ENCODE measurements at places on chromosomes 6 and 20. TPM values are rescaled to one million over a fixed set of nuclear protein-coding genes. Genes with fewer than 3 reads are reported as not detected.

DNA sequence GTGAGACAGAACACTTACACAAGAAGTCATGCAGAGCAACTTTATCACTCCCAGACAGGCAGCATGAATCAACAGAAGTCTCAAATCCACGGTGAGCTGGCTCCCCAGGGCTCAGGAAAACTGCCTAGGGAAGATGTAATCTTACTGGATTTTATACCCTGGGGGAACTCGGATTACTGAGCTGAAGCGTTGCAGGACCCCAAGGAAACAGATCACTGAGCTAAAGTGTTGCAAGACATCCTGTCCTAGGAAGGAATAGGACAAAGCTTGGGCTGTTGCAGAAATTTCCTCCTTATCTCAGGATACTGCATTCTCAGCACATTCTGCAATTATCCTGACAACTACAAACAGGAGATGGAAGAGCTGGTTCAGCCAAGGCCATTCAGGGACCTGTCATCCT, 224.8 kb downstream of the TFAP2A start:
- DNase-seq: no peak

GRCh38 chr20:19370076-19371075, 157.9 kb downstream of the SLC24A3 start:
- no peak for DNase-seq

- no peak for DNase-seq
Measured at GRCh38 chr6:166419286-166419685, 36.5 kb upstream of the MPC1 start.

GRCh38 chr6:103269581-103269980, 1590.1 kb downstream of the HACE1 start:
- DNase-seq: no peak

- DNase-seq: no peak
Measured at GRCh38 chr6:118548136-118548535, at the start of gene PLN. TSS of gene PLN (plus strand) at chr6:118548296. CDS start at chr6:118558922, 10,626 bp downstream.

COL10A1 gene
- polyA plus RNA-seq: 5.1 TPM

DNA sequence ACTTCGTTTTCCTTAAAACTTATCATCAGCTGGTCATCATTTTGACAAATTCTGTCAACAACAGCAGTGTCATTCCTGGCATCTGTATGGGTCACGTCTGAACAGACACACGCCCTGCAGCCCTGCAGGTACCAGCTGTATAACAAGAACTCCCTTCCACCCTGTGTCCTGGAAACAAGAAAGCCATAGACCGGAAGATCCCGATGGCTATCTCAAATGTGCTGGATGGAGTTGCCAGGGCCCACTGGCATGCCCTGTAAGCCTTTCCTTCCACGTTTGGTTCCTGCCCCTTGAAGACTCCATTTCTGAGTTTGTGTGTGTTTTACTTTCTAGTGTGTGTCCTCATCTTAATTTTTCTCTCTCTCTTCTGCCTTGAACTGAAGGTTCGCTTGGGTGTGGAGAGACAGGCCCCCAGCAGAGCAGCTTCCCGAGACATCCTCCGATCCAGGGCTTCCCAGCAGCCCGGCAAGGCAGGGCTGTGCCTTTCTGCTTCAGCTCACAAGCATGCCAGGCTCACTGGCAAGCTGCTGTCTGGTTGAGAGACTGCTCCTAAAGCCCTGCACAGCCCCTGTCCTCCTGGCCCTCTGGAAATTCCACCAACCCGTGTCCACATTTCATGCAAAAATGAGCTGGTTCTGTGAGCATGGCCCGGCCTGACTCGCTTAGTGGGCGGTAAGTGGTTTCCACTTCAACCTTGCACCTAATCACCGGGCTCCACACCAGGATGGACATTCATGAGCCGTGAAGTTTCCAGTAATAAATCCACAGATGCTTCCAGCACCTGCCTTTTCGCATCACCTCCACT, 8.7 kb downstream of the GFRA4 start:
- peak; percentile 50 for DNase-seq

GRCh38 chr6:49570474-49571079, 20.1 kb downstream of the C6orf141 start:
- no peak for DNase-seq

OXT gene
- polyA plus RNA-seq: not detected

ULBP2 gene
- polyA plus RNA-seq: 5.0 TPM

GSTA2 gene
- not detected for polyA plus RNA-seq

DNA sequence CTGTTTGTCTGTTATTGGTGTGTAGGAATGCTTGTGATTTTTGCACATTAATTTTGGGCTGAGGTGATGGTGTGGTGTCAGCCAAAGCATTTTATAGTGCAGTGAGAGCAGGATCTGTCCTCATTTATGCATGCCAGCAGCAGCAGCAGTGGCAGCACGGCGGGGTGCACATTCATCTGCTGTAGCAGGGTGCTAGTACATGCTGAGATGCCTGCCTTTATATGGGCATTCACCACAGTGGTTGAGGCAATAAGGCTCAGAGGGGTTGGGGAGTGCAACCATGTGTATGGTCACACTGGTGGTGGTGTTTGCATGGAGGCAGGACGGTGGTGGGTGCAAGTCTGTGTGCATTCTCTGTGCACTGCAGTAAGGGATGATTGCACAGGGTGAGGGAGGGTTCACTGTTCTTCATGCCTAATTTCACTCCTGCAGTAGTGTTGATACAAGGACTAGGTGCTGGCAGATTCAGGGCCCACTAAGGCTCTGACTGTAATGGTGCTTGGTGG, 129.3 kb upstream of the SYNCRIP start:
- DNase-seq: no peak

- no peak for DNase-seq
Measured at GRCh38 chr6:80163754-80164187, 57.3 kb downstream of the BCKDHB start.

CST5 gene
- not detected for polyA plus RNA-seq

GRCh38 chr6:34676140-34676539, 20.4 kb downstream of the ILRUN start:
- DNase-seq: no peak

DNA sequence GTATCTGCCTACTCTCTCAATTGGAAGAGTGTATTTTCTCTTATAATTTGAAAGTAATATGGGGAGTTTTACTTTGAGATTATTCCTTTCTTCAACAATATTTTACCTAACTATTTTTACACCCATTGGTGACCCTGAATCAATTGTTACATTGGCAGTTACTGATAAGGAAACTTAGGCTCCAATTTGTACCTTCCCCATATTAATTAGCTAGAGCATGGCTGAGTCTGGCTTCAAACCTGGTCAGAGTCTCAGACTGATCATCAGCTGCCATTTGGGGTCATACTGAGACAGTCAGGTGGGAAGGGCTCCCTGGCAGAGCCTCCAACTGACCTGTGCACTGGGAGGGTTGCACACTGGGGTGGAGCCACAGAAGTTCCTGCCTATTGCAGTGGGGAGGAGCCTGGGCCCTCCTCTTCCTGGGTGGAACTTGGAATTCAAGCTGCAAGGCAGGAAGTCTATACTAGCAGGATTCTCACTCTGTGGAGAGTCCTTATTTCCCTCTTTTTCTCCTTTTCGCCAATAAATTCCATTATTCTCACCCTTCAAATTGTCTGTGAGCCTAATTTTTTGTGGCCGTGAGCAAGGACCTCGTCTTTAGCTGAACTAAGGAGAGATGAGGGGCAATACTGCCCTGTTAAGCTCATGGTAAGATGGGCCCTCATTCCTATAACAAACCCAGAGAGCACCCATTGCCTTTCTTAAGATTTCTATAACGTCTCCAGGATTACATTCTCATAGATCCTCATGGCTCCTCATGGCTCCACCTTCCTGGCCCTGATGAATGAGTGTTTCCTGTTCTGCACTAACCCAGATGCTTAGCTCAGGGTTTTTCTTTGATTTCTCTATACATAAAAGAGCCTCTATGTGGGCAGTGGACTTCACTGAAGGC, 285.1 kb downstream of the ADGB start:
- no peak for DNase-seq

ZNF311 gene
- polyA plus RNA-seq: 0.21 TPM
